ENCODE measurements at places on chromosomes 2 and 18.

- DNase-seq, result no peak
These were observed 157.3 kb downstream of the RHBDD1 start for GRCh38 chr2:226993171-226993570.

- DNase-seq, result no peak
These were observed 47.0 kb upstream of the TGIF1 start for GRCh38 chr18:3402982-3403451.

GRCh38 chr18:62522504-62523254 is at the start of gene ZCCHC2:
TSS of gene ZCCHC2 (plus strand) at chr18:62523025. CDS start at chr18:62523425, 400 bp downstream.
- DNase-seq, result peak; percentile 94

DNA sequence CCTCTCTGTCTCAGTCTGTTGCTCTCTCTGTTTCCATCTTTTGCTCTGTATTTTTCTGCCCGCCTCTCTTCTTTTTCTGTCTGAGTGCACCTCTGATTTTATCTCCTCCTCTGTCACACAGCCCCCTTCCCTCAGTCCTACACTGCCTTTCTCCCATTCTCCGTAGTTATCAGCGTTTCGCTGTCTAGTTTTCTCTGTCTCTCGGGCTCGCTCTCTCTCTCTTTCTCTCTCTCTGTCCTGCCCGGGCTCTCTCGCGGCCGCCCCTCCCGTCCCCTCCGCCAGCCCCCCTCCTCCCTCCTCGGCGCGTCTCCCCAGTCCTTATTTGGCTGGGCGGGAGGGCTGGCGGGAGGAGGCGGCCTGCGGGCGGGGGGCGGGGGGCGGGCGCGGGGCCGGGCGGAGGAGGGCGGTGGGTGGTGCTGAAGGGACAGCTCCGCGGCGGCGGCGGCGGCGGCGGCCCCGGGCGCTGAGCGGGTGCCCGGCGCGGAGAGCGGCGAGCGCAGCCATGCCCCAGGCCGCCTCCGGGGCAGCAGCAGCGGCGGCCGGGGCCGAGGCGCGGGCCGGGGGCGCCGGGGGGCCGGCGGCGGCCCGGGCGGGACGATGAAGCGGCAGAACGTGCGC is at the start of gene KCNK3:
TSS of gene KCNK3 (plus strand) at position 444 of the 618 bp plus-strand sequence. CDS start at position 598, 154 bp downstream.
- DNase-seq, result no peak

- DNase-seq, result no peak
These were observed 125.2 kb upstream of the ARL5A start for GRCh38 chr2:151953467-151953866.

DNA sequence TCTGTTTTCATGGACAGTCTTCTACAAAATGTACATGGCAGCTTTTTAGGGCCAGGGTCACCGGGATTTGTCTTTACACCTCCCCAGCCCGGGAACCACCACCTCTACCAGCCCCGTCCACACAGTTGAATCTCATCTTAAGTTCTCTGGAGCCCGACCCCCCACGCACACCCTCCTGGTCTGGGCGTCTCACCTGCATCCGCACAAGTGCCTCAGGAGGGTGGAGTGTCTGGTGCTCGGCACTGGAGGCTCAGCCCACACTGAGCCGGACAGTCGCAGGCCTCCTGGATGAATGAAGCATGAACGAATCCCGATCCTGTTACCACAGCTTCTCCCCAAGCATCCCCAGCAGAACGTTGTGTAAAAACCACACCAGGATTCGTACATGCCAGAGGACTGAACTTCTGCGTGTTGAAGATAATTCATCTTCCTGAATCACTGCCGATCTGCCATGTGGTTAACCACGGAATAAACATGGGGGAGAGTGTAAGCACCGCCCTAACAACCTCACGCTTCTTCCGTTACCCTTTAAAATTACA is 162.0 kb downstream of the RTP5 start:
- no peak for DNase-seq
